Lung microvascular endothelial cell (primary cell): ENCODE measurements at places on chromosomes 7 and 10. TPM values are rescaled to one million over a fixed set of nuclear protein-coding genes. Genes with fewer than 3 reads are reported as not detected.

GRCh38 chr7:68295386-68295785 is 1298.8 kb downstream of the TYW1 start:
- no peak for DNase-seq

The APBB1IP gene
- under 0.01 TPM in 1 of 2 replicates, not detected in the other for total RNA-seq

The GPR15LG gene
- not detected in 2 replicates for total RNA-seq

The CSGALNACT2 gene
- total RNA-seq = 5.9 and 9.1 TPM in 2 replicates

The DKK1 gene
- 13.3 and 15.7 TPM in 2 replicates for total RNA-seq
